Tongue (tissue), 3 donors: ENCODE measurements at places on chromosomes 7 and 10. TPM values are rescaled to one million over a fixed set of nuclear protein-coding genes. Genes with fewer than 3 reads are reported as not detected.

The ZSWIM8 gene
- total RNA-seq, result 81.3 TPM

The CRHR2 gene
- total RNA-seq, result 0.51 TPM

The NSUN6 gene
- 16.0 TPM for total RNA-seq

The BTBD16 gene
- 0.41 TPM for total RNA-seq

The RNF148 gene
- total RNA-seq, result 3.2 TPM

The CALHM3 gene
- not detected for total RNA-seq

The ZNRF2 gene
- 26.4 TPM for total RNA-seq

The LIPN gene
- total RNA-seq, result not detected
